ENCODE measurements at places on chromosomes 2 and 18. TPM values are rescaled to one million over a fixed set of nuclear protein-coding genes. Genes with fewer than 3 reads are reported as not detected.

Gene EPHA4
- 5.1 TPM for total RNA-seq

Gene ZNF532
- total RNA-seq = 16.6 TPM

Gene DSG1
- total RNA-seq = not detected

Gene RESP18
- total RNA-seq = not detected

Gene GLI2
- 4.2 TPM for total RNA-seq

Gene GULP1
- total RNA-seq = 25.9 TPM

Gene TLX2
- not detected for total RNA-seq

Gene CD302
- total RNA-seq = 2.3 TPM

Gene RIT2
- total RNA-seq = not detected

Gene AP1S3
- 15.0 TPM for total RNA-seq

Gene MDH1B
- total RNA-seq = 3.6 TPM

Gene NCKAP5
- total RNA-seq = 8.4 TPM

Gene IL1A
- total RNA-seq = 26.0 TPM

Gene ARL4C
- total RNA-seq = 42.6 TPM

Gene SCYGR4
- total RNA-seq = not detected

Gene PROC
- total RNA-seq = not detected

Gene BMP10
- total RNA-seq = not detected

Gene RAB6C
- total RNA-seq = not detected

Gene FBXO48
- total RNA-seq = 0.80 TPM

Gene ICA1L
- total RNA-seq = 0.74 TPM

Gene PLGLB2
- total RNA-seq = 0.11 TPM

Gene SMIM21
- total RNA-seq = not detected

Gene NEU2
- total RNA-seq = not detected

Gene INPP5D
- not detected for total RNA-seq

Gene KIAA2012
- total RNA-seq = not detected

Gene GRHL1
- total RNA-seq = 2.2 TPM

Gene SERPINB13
- total RNA-seq = not detected

Gene ROCK1
- 13.8 TPM for total RNA-seq

Gene EPB41L3
- 64.6 TPM for total RNA-seq

Gene POMC
- total RNA-seq = 0.34 TPM

Gene LBX2
- total RNA-seq = 1.7 TPM

Gene NR4A2
- not detected for total RNA-seq

Gene KCTD18
- 17.0 TPM for total RNA-seq

Gene B4GALT6
- total RNA-seq = 6.0 TPM

Gene GDF7
- total RNA-seq = 0.11 TPM
